Dermis blood vessel endothelial cell (primary cell): ENCODE measurements at places on chromosomes 3 and 15.

- DNase-seq, result no peak
Measured at GRCh38 chr15:68315035-68315434, 37.5 kb downstream of the FEM1B start.

DNA sequence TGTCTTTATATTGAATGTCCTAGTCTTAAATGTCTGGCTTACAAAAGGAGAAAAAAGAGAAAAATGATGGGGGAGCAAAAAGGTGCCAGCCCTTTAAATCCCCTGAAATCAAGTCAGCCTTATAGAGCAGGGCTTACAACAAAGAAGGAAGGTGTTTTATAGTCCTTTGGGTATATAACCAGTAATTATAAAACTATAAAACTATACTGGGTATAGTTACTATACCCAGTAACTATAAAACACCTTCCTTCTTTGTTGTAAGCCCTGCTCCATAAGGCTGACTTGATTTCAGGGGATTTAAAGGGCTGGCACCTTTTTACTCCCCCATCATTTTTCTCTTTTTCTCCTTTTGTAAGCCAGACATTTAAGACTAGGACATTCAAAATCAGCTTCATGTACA, 598.0 kb upstream of the SEMA6D start:
- no peak for DNase-seq

DNA sequence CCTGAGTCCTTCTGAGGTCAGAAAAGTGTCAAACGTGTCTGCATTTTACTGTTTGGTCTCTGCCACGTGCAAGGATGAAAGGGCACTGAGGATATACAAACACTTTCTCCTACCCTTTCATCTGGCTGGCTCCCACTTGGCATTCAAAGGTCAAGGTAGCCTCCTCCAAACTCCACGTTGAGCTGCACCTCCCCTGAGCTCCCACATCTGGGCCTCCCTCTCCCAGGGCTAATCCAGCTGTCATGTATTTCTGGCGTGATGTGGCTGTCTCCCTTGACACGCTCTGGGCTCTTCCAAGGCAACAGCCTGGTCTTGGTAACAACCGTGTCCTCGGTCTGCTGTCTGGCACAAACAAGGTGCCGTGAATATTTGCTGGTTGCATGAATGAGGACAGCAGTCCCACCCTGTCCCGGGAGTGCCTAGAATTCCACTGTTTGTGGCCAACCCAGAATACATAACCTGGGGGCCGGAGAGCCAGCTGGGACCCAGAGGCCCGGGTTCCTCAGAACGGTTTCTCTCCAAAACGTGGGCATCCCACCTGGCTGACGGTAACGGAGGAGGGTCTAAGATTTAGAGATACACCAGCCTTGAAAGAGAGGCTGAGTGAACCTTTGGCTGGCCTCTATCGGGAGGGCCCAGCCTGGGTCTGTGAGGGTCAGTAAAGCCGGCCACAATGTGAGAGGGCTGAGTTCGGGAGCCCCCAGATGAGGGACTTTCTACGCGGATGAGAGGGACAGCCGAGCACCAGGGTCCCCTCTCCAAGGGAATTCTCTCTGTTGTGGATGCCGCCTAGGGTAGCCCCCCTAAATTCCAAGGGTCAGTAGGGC, 767 bp downstream of the GLT8D1 start:
- peak; percentile 39 for DNase-seq

GRCh38 chr3:117463276-117464115, 753.9 kb downstream of the TUSC7 start:
- DNase-seq, result no peak

DNA sequence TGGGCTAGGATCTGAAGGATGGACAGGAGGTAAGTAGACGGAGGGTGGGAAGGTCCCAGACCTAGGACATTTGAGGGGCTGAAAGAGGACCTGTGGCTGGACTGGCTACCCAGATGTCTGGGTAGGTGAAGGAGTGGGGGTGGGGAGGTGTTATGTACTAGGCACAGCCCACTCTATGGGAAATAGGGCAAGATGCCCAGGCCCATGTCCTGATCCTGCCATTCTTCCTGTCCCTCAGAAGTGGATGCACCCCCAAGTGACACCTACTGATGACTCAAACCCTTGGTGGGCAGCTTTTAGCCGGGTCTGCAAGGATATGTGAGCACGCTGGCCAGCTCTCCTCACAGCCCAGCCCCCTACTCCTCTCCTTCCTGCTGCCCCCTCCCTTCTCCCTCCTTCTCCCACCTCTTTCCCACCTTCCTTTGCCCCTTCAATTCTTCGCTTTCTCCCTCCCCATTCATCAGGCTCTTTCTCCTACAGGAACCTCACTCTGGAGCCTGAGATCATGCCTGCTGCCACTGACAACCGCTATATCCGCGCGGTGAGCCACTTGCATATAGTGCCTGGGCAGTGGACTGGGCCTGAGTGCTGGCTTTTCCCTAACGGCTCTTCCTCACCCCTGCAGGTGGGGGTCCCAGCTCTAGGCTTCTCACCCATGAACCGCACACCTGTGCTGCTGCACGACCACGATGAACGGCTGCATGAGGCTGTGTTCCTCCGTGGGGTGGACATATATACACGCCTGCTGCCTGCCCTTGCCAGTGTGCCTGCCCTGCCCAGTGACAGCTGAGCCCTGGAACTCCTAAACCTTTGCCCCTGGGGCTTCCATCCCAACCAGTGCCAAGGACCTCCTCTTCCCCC, 5.2 kb downstream of the ACY1 start:
- no peak for DNase-seq

DNA sequence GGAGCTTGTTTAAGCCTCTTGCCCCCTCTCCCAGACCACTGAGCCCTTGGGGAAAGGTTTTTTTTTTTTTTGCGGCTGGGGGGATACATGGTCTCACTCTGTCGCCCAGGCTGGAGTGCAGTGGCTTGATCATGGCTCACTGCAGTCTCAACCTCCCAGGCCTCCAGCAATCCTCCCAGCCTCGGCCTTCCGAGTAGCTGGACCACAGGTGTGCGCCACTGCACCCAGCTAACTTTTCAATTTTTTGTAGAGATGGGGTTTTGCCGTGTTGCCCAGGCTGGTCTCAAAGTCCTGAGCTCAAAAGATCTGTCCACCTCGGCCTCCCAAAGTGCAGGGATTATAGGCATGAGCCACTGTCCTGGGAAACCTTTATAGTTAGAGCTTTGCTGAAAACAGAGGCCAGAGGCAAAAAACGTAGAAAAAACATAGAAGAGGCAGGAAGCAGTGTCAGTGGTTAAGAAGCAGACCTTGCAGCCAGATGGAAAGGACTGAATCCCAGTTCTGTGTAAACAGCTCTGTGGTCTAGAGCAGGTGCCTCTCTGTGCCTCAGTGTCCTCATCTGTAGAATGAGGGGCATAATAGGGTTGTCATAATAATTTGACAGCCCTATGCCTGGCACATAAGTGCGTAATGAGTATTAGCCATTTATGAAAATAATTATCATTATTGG, 33.1 kb downstream of the CMTM7 start:
- DNase-seq, result no peak

DNA sequence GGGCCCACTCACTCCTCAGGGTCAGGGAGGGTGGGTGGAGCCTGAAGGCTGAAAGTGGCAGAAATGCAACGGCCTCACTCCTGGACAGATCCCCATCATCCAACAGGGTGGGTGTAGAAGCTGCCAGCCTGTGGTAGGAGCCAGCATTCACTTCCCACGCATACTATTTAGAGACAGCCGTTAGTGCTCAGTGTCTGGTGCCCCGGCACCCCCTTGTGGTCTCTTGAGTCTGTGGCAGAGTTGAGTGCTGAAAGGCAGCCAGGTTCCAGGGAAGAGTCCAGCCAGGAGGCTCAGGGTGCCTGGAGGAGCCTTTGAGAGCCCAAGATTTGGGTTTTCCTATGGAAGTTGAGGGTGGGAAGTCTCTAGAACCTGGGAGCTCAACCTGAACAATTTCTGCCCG, 2.1 kb upstream of the GNAT1 start:
- DNase-seq, result peak; percentile 91

DNA sequence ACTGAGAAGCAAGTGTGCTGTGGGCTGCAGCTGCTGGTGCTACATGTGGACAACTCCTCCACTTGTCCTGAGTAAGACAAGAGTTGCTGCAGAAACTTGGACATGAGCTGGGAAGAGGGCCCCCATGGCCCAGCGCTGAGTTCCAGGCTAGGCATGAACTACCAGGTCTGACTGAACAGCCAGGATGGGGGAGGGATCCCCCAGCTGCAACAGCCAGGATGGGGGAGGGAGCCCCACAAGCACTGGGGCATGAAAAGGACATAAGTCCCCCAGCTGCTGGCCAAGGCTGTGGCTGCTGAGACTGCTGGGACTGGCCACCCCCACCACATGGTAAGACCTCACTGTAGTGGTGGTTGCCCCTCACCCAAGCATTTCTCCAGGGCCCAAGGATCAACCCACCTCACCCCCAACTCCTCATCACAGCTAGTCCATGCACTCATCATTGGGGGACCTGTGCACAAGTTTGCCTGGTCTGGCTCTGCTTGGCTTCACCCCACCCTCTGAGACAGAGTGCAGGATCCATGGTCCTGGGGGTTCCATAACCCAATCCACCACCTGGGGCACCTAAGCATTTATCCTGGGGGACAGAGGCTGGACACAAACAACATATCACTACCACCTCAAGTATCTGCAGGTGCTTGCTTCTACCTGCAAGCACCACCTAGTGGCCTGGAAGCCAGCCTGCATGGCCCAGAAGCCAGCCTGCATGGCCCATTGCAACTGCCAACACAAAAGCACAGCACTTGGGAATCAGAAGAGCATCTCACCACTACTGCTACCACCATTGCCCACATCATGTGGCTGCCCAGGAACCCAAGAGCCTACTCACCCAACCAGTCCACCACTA, 84.5 kb upstream of the STT3B start:
- peak; percentile 64 for DNase-seq

DNA sequence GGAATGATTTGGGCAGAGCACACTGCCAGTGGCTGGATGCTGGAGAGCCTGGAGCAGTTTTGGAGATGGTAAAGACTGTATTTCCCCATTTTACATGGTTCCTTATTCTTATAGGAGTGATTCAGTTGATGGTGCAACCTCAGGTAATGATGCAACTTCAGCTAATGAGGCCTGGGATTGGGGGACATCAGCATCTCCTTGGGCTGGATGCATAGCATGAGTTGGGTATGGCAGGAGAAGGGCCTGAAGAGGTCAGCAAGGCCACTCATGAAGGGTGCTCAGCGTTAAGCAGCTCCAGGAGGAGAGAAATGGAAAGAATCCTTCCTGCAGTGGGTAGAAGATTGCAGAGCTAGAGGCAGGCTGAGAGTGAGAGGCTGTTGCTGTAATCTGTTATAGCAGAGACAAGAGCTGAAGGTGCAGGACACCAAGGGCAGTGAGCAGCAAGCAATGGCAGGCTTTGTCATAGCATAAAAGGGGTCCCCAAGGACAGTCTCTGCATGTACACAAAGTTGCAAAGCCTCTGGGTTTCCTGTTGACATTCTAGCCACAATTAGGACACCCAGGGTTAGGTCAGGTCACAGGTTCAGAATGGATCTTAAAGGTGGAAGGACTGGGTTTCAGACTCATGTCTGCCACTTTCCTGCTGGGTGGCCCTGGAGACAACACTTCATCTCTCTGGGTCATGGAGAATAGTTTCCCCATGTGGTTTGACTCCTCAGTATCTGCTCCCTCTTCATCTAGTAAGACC, 29.5 kb upstream of the SNRK start:
- DNase-seq, result no peak

DNA sequence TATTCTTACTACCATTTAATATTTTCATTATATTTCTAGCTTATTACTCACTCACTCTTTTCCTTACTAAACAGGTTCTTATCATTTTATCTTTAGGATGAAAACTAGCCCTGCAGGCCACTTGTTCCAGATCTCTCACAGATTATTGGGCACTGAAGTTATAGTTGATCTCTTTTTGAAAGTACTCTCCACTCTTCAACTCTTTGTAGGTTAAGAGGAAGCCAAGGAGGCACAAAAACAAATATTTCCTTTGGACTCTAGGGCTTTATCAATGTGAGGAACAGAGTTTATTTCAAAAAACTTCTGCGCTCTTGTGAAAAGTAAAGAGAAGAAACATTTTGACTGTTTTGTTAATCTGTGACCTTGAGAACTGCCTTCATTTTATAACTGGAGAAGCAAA, 96.0 kb upstream of the NPHP3 start:
- no peak for DNase-seq

- no peak for DNase-seq
Measured at GRCh38 chr3:71360180-71360579, 223.3 kb downstream of the FOXP1 start.

DNA sequence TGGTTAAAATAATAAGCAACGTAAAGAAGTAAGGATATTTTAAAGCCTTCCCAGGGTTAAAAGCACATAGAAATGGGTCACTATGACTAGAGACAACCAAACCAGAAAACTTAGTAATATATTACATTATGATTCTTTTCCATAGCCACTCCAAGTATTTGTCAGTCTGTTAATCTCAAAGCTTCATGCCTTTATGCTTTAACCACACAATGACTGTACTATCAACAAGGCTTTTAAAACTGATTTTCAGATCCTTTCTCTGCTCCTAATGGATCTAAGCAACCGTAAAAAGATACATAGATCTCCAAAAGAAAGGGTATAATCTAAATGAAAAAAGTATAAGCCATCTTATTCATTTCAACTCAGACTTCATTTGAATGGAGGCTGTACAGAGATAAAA, 14.4 kb downstream of the SECISBP2L start:
- DNase-seq, result no peak

DNA sequence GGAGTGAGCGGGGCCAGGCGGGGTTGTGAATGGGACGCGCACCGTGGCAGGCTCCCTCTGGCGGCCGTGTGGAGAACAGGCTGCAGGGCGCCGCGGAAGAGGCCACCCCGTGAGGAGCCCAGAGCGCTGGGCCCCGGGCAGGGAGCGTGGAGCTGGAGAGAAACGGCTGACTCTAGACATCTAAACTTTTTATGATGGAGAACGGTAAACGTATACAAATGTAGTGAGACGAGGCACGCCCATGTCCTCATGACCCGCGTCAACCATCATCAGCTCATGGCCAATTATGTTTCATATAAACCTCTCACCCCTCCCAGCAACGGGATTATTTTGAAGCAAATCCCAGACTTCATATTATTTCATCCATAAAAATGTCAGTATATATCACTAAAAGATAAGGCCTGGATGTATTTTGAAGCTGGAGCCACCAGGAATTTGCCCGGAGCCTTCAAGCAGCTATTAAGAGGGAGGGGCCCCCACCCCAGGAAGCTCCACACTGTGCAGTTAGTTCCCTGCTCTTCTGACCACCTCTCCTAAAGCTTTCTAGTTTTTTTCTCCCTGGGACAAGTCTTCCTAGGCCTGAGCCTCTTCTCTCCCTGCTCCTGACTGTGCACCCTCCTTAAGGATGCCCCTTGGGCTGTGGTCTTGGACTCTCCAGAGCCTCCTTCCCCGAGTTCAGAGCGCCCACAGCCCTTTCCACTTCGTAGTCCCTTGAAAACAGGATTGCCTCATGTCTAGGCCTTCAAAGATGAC, 149.5 kb downstream of the SMAD6 start:
- peak; percentile 89 for DNase-seq

DNA sequence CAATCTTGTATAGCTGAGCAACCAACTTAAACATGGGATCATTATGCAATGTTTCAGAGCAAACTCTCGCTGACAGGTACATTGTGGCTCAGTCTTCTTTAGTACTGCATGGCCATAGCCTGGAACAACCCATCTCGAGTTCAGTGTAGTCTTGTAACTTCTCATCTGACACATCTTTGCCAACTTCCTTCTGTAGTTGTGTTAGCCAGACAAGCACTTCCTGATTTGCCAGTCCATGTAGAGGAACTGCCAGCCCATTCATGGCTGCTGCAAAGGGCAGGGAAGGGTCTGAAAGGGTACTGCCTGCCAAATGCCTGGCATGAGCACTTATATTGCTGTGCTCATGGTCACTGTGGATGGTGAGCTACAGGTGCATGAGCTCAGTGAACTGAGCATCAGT, 49.2 kb upstream of the CCDC54 start:
- DNase-seq, result no peak

GRCh38 chr15:50210462-50211157, 28.6 kb downstream of the SLC27A2 start:
- no peak for DNase-seq

GRCh38 chr3:177946936-177947335, 589.3 kb upstream of the KCNMB2 start:
- no peak for DNase-seq
